Activated gamma-delta T cell (primary cell): ENCODE measurements at places on chromosomes 12 and 14.

DNA sequence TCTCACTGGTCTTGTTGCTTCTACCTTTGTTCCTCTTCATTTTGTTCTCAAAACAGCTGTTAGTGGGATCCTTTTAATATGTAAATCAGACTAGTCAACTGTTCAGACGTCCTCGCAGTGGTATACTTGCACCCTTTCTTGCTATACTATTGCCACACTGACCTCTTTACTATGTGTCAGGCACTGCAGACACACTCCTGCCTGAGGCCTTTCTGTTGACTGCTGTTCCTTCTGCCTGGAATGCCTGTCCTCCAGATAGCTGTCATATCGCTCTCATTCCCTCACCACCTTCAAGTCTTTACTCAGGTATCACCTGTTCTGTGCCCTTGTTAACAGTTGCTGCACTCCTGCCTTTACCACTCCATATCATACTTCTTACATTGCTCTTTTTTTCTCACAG is 90.0 kb upstream of the TMEM263 start:
- DNase-seq = no peak

GRCh38 chr12:116244001-116244400 is 33.5 kb downstream of the MED13L start:
- no peak for DNase-seq

GRCh38 chr14:101405171-101405883 is 156.0 kb upstream of the DIO3 start:
- no peak for DNase-seq

GRCh38 chr12:48767047-48767446 is 21.8 kb downstream of the ADCY6 start:
- DNase-seq = no peak

- DNase-seq = no peak
Observed at GRCh38 chr14:49105956-49106355, 480.2 kb downstream of the RPS29 start.

GRCh38 chr12:13379531-13380188 is 183.1 kb downstream of the EMP1 start:
- DNase-seq = no peak

DNA sequence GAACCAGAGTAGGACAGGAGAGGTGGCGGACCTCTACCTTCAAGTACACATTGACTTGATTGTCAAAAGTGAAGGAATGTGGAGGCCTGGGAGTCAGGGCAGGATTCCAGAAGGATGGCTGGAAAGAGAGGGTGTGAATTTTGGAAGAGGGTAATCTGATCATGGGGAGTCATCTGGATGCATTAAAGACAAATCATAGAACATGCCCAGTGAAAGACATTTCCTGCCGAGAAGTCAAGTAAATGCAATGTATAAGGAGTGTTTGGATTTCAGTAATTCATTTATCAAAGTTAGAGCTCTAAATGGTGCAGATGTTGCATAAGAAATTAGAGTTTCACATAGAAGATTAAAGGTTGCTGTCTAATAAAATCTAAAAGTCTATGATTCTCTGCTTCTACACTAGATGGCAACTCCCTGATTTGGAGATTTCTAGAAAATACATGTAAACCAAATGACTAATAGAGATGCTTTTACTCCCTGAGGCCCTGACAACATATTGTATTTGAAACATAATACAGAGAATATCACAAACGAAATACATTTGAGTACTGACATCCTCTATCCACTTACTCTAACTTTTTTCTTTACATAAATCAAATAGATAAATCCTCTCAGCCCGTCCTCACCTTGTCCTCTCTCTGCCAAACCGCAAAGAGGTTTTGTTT is 91.3 kb downstream of the KCNA5 start:
- DNase-seq = no peak

DNA sequence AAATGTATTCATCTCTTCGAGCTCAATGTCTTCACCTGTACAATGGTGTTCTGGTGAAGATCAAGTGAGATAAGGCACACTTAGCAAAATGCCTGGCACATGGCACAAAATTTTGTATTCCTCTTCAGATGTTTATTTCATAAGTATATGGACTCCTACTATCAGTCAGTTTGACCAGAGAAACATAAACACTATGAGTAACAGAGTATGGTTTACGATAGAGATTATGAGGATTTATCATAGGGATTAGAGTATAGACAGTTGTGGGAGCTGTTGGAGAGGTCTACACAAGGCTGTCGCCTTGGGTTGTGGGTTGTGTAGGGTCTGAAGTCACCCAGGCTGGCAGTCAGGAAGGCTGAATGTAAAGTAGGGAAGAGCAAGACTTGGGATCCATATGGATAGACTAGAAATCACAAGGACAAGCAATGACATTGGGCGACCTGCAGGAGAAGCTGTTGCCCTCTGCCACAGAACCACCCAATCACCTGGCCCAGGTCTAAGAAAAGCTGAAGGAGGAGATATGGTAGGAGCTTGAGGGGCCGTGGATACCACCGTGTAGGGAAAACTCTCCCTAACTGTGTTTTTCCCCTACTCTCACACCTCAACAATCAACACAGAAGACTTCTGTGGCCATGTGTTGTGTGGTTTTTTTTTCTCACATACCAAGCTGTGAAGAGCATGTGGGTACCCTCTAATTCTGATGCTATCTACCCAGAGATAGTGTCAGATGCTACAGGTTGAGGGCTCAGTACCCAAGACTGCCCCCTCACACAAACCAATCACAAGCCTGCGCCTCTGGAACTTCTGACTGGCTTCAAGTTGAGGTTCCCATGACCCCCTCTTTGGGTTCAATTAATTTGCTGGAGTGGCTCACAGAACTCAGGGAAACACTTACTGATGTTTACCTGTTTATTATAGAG is 27.2 kb upstream of the RESF1 start:
- no peak for DNase-seq

- no peak for DNase-seq
Observed at GRCh38 chr14:72516936-72517700, 376.8 kb downstream of the DPF3 start.

DNA sequence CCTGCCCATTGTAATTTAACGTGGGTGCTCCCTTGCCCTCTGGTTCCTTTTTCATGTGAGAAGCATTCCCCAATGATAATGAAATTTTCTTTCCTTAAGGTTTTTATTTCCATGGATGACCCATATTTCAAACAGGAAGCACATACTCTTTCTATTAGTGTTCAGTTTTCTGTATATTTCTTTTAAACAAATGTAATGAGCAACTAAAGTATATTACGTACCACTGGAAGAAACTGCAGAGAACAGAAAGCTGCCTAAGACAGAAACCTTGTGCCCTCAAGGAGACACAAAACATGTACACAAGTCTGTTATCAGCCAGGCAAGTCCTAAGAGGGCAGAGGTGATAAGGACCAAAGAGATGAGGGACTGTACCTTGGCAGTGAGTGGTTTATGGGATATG is 414.9 kb downstream of the ETNK1 start:
- no peak for DNase-seq

DNA sequence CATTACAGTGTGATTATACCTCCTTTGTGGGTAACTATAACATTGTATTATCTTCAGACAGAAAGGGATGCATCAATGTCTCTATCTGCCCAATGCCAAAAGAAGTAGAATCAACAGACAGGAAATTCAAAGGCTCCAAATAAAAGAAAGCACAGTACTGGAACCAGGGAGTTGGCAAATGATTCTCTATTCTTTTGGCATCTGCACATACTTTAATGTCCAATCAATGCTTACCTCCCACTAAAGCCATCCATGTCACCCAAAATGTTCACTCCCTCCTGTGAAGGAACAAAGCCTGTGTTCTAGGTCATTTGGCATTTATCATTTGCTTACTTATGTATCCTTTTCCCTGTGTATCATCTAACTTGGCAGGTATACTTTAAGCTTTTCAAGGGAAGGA is 36.7 kb downstream of the KIF21A start:
- DNase-seq = no peak

GRCh38 chr12:53005215-53005985 is 856 bp upstream of the EIF4B start:
- DNase-seq = no peak

- no peak for DNase-seq
Observed at GRCh38 chr12:111455448-111456320, 50.0 kb downstream of the SH2B3 start.

DNA sequence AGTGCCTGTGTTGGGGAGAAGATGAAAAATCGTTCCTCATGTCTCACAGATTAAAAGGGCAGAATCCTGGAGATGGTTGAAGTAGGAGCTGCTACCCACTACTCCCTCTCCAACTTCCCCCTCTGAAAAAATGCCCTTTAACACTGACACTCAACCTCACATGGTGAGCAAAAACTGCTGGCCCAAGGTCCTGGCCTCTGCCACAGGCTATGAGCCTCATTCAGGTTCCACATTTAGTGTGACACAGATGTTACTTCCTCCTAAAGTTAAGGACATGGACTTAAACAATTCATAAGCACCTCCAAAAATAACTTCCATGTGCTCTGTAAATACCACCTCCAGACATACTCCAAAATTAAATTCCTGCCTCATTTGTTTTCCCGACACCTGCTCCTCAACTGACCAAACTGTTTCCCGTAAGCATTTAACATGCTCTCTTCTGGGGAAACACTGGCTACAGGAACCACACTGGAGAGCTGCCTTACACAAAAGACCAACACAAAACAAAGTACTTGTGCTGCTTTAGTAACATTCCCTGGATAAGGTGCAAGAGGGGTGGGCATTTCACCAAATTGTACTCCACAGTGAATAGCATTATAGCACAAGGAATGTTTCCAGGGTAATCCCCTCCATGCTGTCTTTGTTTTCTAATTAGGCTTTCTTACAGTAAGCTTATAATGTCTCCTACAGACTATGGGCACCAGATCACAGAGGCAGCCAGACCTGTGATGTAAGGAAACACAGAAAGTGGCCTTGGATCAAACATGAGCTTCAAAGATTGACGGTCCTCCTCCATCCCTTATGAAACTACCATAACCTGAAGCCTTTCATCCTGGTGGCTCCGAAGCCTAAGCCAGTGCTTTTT is 57.0 kb downstream of the PHLDA1 start:
- DNase-seq = no peak

DNA sequence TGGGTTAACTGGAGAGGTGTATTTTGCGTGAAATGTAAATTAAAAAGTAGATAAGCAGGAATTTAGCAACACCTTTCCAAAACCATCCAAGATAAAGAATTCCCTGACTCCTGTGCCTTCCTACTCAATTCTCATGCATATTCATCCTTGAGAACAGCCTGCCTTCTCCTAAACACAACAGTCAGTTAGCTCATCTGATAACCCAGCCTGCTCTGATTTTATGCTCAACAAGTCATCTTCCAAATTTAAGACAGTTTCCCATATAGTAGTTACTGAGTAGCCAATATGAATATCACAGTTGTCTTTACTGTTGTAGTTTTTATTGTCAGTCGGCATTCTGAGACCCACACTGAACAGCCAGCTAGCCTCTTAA is 27.1 kb downstream of the CPNE8 start:
- DNase-seq = no peak

GRCh38 chr12:14260011-14260993 is 105.2 kb upstream of the ATF7IP start:
- DNase-seq = no peak

- no peak for DNase-seq
Observed at GRCh38 chr14:87756661-87757060, 236.3 kb downstream of the GALC start.
